ENCODE measurements at places on chromosomes 4 and X.
A peak's percentile ranks its signal among the peaks of the same experiment; 100 is the strongest.

DNA sequence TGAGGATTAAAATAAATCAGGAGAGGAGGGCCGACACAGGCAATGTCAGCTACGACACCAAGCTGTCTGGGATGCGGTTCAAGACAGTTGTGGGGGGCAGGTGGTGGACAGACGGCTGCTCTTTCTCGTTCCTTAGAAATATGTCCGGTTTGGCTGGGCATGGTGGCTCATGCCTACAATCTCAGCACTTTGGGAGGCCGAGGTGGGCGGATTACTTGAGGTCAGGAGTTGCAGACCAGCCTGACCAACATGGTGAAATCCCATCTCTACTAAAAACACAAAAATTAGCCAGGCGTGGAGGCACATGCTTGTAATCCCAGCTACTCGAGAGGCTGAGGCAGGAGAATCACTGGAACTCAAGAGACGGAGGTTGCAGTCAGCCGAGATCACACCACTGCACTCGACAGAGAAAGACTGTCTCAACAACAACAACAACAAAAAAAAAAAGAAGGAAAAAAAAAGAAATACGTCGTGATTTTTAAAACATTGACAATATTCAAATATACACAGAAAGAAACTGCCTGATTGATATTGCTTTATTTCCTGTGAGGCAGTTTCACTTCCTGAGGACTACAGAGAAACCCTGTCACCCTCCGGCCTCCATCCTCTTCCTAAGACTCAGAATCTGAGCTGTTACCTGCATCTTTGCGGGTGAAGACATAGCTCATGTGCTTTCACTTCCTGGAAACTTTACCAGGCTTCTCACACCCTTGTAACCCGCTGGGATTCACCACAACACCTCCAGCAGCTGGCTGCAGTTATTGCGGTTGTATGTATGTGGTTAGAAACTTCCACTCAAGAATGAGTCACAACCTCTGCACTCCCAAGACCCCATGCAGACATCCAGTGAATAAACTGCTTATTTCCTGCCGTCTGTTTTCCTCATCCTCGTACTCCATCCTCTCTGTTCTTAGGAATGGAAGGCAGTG, 63.8 kb upstream of the STS start:
- peak; percentile 63 for DNase-seq

GRCh38 chr4:2915789-2916188, 47.4 kb downstream of the NOP14 start:
- no peak for DNase-seq

DNA sequence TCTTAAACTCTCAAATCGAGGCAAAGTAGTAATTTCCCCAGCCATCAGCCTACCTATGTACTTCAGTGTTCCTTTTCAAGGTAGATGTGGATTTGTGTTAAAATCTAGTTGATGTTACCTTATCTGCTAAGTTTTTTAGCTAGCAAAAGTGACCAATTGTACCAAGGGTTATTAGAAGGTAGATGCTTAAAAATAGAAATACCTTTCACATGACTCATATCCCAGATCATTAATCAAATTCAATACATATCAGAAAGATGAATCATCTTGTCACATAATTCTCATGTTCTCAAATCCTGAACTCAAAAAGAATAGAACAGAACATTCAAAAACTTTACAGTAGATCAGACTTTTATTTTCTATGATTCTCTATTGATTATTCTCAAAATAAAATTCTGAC, 3.5 kb downstream of the ENAM start:
- DNase-seq, result no peak

- no peak for DNase-seq
Observed at GRCh38 chr4:177480795-177481194, 38.6 kb upstream of the AGA start.

GRCh38 chrX:85851418-85851817, 195.9 kb downstream of the CHM start:
- DNase-seq, result no peak

DNA sequence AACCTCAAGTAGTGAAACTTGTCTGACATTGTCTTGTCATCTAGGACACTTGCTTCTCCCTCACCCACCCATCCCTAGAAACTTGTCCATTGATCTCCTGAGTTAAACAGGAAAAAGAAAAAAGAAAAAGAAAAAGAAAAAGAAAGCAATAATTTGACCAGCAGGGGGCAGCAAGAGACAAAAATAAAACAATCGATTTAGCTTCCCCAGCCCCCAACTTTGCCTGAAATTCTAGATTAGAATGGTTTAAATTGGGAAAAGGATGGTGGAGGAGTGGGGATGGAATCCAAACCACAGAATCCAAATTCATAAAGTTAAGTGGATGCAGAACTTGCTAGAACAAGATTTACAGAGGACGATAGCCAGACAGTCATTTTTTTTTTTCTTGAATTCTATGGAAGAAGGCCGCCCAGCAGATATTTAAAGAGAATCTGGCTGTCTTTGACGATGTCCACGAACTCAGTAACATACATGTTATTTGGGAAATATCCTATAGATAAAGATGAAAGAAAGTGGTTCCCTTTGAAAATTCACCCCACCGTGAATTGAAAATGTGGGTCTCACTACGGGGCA, 282.9 kb downstream of the USP46 start:
- peak; percentile 67 for DNase-seq

- no peak for DNase-seq
Observed at GRCh38 chr4:182062458-182062857, 180.7 kb upstream of the TENM3 start.

- no peak for DNase-seq
Observed at GRCh38 chr4:113962016-113962347, 17.5 kb downstream of the ARSJ start.

GRCh38 chrX:26762253-26762652, 546.3 kb downstream of the MAGEB5 start:
- no peak for DNase-seq

GRCh38 chr4:8550691-8551090, 29.5 kb upstream of the GPR78 start:
- no peak for DNase-seq

DNA sequence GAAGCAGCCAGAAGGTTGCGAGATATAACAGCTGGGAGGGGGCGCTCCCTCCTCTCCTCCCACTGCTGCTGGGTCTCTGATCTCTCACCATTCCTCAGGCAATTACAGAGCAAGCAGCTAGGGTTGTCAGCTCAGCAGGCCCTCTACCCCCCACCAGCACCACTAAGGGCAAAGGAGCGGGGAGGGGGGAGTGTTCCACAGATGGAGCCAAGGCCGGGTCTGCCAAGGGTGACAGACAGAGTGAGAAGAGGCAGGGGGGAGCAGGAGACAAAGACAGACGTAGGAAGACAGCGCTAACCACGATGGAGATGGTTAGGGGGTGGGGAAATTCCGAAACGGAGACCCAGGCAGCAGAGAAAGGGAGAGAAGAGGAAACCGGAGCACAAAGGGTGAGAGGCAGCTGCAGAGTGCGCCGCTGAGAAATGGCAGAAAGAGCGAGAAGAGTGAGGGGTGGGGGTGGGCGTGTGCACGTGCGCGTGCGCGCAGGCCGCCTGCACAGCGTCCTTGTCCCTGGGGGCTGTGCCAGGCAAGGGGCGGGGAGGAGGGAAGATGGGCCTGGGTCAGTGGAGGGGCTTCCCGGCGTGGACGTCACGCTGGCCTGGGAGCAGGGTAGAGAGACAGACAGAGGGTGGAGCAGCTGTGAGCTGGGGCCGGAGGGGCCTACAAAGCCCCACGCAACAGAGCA, 6.9 kb downstream of the L1CAM start:
- DNase-seq, result no peak

DNA sequence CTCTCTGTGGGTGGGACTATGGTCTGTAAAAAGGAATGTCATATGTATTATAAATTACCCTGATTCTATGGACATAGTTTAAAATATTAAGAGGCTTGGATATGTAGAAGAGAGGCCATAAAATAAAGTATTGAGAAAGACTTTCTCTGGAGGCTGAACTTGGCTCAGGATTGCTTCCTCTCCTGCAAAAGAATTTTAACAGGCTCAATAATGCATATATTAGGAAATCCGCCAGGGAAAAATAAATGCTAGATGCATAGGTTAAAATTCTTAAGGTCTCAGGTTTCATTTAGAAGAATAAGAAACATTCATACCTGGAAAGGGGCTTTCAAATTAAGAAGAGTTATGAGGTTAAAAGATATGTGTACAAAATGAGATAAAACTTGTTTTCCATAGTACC, 424.3 kb downstream of the ARAP2 start:
- DNase-seq, result no peak

- no peak for DNase-seq
Observed at GRCh38 chr4:153592064-153592463, 92.0 kb upstream of the TLR2 start.

- no peak for DNase-seq
Observed at GRCh38 chr4:145839151-145839550, 99.5 kb downstream of the ZNF827 start.

GRCh38 chr4:100609810-100610209, 92.0 kb upstream of the EMCN start:
- DNase-seq, result no peak

GRCh38 chrX:53715346-53715924, 28.9 kb upstream of the HUWE1 start:
- DNase-seq, result no peak

DNA sequence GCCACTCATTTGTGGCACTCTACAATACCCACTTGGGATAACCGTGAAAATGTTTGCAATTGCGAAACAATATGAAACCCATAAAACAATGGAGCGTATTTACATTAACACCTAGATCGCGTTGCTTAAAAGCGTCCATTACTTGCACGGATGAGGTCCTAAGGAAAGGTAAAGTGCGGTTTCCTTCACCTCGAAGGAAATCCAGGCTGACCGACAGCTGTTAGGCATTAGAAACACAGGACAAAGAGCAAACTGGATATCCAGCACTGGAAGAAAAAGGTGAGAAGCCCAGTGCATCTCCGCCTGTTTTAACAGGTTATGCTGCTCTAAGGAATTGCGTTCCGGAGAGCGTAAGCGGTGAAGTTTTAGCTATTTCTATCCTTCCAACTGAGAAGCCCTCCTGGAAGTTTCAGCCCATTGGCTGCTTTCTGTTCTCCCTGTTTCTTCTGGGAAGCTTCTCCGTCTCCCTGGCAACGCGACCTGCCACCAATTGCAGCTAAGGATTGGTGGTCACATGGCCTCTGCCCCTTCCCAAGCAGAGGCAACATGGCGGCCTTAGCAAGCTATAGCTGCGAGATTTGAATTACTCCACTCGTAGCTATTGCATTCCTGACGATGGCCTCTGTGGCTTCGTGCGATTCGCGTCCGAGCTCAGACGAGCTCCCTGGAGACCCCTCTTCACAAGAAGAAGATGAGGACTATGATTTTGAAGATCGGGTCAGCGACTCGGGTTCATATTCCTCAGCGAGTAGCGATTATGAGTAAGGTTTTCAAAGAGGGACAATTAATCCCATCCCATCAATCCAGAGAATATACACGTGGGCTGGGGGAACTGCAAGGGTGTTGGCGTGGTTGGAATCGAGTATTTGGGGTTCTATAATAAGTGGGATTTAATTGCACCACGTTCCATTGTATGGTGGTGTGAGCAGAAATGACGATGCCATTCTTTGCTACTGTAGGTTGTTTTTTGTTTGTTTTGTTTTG, at the start of gene INTU:
Gene INTU, plus strand, starts transcription at position 538 of the 984 bp plus-strand sequence. Its CDS starts 78 bp downstream, at position 616.
- DNase-seq, result peak; percentile 85

GRCh38 chr4:108683479-108683878, 33.1 kb downstream of the OSTC start:
- peak; percentile 16 for DNase-seq

DNA sequence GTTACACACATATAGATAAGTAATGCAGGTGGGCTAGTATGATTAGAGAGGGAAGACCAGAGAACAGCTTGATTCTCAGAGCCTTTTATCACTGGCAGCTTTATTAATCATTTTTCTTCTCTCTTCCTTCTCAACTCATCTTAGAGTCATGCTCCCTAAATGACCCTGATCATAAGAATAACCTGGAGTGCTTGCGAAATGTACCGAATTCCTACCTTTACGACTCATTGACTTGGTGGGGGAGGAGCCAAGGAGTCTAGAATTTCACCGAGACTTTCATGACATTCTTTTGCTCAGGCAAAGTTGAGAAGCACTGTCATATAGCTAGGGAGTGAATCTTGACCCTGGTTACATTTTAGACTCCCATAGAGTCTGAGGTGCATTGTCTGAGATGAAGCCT, 298.9 kb upstream of the PUDP start:
- DNase-seq, result no peak

DNA sequence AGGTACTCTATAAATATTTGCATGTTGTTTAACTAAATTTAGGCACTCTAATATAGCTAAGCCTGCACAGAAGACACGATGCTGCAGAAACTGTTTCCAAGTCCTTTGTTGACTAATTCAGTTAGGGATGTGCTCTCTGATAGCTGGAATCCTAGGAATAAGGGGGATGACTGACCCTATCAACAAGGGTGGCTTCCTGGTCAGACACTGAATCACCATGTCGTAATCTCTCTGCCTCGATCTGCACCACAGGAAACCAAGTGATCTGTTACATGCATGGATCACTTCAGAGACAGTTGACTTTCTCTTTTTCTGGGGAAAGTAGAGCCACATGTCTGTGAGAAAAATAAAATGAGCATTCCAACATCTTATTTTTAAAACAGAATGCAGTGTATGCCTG, 169.1 kb downstream of the GUCY2F start:
- no peak for DNase-seq
